ENCODE measurements at places on chromosomes 4 and X.

DNA sequence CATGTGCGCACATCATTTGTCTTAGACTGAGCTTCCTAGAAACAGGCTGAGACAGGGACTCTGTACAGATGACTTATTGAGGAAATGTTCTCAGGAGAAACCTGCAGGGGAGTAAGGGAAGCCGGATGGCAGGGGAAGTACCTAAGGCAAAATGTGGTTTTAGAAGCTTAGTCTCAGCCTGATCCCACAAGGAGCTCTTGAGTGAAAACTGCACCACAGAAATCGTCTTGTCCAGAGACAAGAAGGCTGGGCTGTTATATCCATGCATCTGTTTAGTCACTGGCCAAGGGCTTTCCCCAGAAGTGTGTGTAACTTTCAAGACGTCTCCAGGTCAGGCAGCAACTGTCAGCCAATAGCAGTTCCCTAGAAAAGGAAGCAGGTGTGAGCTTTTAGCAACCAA, 86.0 kb downstream of the FUNDC1 start:
- no peak for DNase-seq

GRCh38 chr4:88138561-88138960, 19.9 kb downstream of the ABCG2 start:
- DNase-seq, result peak; percentile 74

DNA sequence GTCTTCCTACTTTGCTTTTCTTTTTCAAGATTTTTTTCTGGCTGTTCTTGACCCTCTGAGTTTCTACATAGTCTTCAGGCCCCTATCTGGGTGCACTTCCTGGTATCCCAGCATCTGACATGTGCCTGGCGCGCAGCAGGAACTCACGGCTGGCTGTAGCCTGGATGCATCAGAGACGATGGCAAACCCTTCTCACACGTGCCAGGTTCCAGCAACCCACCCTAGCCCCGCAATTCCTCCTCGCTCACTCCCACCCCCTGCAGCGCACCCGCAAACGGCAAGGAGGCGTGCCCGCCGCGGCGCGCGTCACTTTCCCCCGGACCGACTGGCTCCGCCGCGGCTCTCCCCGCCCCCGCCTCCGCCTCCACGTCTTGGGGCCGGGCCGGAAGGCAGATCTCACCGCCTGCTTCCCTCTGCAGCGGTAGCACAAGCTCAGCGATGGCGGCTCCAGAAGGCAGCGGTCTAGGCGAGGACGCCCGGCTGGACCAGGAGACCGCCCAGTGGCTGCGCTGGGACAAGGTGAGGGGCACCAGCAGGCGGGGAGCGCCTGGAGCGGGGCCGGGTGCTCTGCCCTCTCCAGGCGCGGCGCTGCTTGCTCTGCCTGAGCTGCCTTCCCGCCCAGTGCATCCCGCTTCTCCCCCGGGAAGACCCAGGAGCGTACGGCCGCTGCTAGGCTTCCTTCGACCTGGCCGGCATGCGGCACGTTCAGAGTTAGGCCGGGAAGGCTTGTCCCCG, at the start of gene PGM2:
PGM2 (plus strand) TSS at position 392 of the 735 bp plus-strand sequence; CDS start at position 439, 47 bp downstream.
- no peak for DNase-seq

DNA sequence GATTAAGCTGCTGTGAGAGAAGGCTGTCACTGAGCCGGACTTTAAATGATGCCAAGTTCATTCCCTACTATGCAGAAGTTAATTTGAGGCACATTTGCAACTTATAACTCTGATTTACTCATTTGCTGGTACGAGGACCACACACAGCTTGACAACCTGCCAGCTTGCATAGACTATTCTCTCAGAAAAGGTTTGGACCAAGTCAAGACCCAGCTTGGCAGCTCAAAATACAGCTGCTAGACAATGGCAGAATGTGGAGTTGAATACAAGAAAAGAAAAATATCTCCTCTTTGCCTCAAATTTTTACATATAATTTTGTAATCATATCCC, 338.9 kb downstream of the DHX15 start:
- no peak for DNase-seq

- DNase-seq, result peak; percentile 81
Observed at GRCh38 chr4:6942238-6942800, 32.7 kb downstream of the TBC1D14 start.

GRCh38 chrX:68345025-68345424, 88.3 kb downstream of the OPHN1 start:
- no peak for DNase-seq

DNA sequence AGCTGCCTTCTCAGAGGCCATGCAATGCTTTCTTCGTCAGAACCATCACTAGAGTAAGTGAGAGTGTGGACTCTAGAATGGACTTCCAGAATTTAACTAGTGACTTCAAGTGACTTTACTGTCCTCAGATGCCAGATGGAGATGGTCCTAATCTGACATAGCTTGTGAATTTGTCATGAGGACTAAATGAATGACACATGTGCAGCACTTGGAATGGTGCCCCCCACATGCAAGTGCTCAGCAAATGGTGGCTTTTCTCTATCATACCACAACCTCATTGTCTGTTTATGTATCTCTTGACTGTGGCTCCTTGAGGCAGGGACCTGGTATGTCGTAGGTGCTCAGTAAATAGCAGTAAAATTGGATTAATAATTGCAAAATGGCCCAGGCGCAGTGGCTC, 91.6 kb upstream of the STX18 start:
- DNase-seq, result no peak

DNA sequence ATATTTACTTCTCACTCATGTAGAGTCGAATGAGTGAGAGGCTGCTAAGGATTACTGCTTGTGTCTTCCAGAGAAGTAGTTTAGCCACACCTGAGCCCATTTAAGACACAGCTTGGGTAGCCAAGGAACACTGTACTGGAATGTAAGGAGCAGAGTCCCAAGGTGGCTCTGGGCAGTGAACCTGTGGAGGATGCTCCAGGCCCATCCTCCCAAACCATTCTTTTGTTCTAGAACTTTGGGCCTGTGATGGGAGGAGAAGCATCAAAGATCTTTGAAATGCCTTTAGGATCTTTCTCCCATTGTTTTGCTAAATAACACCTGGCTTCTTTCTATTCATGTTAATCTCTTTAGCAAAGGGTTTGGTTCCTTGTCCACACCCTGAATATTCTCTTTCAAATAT, 162.2 kb downstream of the KLHL4 start:
- no peak for DNase-seq

DNA sequence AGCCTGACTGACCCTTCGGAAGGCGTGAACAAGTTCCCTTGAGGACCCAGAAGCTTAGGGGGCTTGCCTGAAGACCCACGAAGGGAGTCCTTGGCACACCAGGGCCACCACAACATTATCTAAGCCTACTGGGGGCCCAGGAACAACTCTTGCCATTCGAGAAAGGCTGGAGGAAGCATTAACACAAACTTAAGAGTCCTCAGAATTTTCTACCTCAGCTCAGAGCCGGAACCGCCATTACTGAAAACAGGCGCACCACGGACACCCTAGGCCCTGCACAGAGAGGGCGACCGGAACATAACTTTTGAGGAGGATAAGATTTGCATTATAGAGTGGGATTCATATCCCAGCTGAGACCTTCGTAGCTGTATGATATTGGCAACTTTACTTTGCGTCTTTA, 229.1 kb downstream of the ADAM29 start:
- no peak for DNase-seq

GRCh38 chr4:155249016-155249566, 40.7 kb downstream of the NPY2R start:
- DNase-seq, result no peak

GRCh38 chr4:130510661-130511060, 1414.7 kb downstream of the C4orf33 start:
- no peak for DNase-seq

GRCh38 chr4:169164669-169165415, 105.9 kb downstream of the SH3RF1 start:
- no peak for DNase-seq

DNA sequence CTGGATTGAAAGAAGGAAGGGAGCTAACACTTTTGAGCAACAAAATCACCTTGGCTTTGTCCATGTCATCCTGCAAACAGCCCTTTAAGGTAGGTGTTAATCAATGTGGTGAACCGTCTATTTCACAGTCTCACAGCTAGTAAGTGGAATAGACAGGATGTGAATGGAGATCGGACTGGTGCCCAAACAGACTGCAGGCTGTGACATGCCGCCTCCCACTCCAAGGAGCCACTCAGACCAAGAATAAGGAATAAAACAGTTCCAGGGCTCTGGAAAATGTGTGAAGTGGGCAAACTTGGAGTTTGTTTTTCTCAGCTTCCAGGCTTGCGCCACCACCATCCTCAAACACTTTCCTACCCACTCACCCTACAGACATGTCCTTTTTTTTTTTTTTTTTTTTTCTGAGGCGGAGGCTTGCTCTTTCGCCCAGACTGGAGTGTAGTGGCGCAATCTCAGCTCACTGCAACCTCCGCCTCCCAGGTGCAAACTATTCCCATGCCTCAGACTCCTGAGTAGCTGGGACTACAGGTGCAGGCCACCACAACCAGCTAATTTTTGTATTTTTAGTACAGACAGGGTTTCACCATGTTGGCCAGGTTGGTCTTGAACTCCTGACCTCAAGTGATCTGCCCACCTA, 57.7 kb upstream of the SEC24B start:
- no peak for DNase-seq

GRCh38 chrX:113212052-113212451, 371.4 kb upstream of the AMOT start:
- DNase-seq, result no peak

- DNase-seq, result no peak
Observed at GRCh38 chrX:47245156-47245555, 12.3 kb downstream of the USP11 start.

- no peak for DNase-seq
Observed at GRCh38 chr4:1445716-1446445, 39.6 kb upstream of the NKX1-1 start.

GRCh38 chrX:131170148-131170547, 112.0 kb downstream of the ARHGAP36 start:
- no peak for DNase-seq

DNA sequence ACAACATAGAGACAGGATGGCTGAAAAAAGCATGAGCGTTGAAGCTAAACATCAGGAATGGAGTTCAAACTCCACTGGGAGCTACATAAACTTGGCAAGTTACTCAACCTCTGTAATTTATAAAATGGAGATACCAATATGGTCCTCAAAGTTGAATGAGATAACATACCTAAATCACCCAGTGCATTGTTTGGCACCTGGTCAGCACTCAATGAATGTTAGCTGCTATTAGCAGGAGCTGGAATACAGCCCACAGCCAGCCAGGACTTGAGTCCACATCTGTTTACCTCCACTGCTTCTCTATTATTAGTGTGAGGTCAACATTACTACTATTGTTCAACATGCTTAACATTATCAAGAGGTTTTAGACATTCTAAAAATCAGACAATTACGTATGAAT, 97.9 kb downstream of the NR3C2 start:
- DNase-seq, result no peak

GRCh38 chr4:67779631-67780030, 25.4 kb upstream of the GNRHR start:
- no peak for DNase-seq

GRCh38 chr4:142091085-142091513, 454.7 kb downstream of the IL15 start:
- peak; percentile 93 for DNase-seq

- DNase-seq, result no peak
Observed at GRCh38 chr4:170087163-170087700, 2.5 kb downstream of the AADAT start.

- no peak for DNase-seq
Observed at GRCh38 chr4:143587703-143588102, 74.2 kb downstream of the SMARCA5 start.

GRCh38 chrX:68950937-68951336, 122.1 kb downstream of the EFNB1 start:
- no peak for DNase-seq

DNA sequence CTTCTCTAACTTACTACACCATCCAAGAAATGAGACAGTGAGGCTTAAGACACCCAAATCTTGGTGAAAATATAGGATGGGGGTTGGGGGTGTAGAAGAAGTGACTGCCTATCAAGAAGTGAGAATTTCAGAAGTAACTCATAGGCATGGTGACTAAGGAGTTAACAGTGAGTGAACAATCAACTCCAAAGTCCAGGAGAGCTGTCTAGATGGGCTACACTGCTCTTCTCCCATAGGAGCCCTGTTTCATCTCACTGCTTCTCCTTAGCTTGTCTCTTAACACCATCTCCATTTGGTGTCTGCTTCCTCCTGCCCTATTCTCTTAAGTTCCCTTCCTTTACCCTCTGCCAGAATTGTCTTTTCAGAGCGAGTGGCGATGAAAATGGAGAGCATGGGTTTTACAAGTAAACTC, 22.7 kb downstream of the FABP2 start:
- no peak for DNase-seq

DNA sequence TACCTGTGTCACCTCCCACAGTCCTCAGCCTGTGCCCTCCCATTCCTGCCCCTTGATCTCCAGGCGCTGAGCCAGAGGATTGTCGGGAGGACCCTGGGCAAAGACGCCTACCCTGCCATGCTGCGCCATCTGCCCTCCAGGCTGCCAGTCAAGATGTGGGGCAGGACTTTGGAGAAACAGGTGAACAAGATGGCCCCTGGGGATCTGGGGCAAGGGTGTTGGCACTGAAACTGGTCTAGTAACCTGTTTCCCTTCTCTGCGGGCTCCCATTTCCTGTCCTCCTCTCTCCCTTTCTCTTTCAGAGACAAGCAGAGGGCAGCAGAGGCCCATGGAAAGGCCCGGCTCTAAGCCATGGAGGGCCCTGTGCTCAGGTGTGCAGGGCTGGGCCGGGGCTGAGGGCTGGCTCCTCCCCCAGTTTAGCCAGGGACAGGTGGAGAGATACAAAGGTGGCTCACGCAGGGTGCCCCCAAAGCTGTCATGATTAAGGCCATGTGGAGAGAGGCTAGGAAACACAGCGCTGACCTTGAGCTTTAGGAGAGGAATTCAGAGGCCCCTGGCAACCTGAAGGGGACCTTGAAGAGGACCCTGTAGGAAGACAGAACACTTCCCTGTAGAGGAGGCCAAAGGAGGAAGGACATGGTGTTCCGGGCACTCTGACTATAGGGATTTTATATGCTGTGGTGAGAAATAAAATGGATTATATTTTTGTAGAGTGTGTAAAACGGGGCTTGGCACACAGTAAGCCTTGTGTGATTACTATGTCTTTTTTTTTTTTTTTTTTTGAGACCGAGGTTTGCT, at the start of gene GLOD5:
GLOD5 (plus strand) TSS at position 74 of the 798 bp plus-strand sequence; CDS start at position 118, 44 bp downstream.
- no peak for DNase-seq

GRCh38 chr4:8324640-8325239, 55.2 kb downstream of the HTRA3 start:
- DNase-seq, result no peak

GRCh38 chrX:19040373-19040772, 56.5 kb upstream of the PHKA2 start:
- DNase-seq, result no peak

DNA sequence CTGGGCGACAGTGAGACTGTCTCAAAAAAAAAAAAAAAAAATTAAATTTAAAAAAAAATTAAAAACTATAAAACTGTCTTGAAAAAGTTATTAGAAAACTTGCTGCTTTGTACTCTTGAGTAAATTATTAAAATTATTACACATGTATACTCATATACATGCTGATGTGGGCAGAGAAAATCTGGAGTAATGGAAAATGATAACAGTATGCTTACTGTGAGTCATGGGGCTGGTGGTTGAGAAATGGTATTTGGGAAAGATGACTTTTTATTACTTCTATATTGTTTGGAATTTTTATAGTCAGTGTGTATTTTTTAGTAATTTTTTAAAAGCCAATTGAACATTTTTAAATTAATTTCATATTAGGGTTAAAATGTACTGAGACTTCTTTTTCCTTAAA, 7.5 kb downstream of the YY2 start:
- DNase-seq, result no peak

GRCh38 chrX:6849716-6850414, 297.6 kb upstream of the STS start:
- no peak for DNase-seq

- no peak for DNase-seq
Observed at GRCh38 chrX:98654565-98654964, 1755.5 kb downstream of the PCDH19 start.
